Right hindlimb (tissue), 1 donor: ENCODE measurements at places on chromosomes 3 and 15.
A peak's percentile ranks its signal among the peaks of the same experiment; 100 is the strongest.

GRCh38 chr15:85554852-85555521 is 174.6 kb downstream of the AKAP13 start:
- DNase-seq: no peak

DNA sequence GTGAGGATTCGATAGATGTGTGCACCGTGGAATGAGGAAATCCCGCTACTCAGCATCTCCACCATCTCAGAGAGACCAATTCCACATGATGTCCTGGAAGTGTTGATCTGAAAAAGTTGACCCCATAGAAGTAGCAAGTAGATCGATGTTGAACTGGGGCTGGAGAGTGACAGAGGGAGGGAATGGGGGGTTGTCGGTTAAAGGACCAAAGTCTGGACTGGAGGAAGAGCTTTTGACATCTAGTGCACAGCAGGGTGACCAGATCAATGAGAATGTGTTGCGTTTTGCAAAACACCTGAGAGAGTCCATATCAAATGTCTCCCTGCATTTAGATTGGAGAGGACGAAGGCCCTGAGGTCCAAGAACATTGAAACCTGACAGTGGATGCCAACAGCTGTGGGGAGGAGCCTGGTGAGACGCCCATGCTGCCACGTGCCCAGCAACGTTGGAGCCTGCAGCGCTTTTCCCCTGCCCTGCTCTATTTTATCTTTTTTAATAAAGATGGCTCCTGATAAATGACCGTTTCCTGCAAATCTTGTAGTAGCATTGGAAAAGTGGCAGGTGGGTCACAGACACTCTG is 30.1 kb upstream of the RPL32 start:
- DNase-seq: no peak

DNA sequence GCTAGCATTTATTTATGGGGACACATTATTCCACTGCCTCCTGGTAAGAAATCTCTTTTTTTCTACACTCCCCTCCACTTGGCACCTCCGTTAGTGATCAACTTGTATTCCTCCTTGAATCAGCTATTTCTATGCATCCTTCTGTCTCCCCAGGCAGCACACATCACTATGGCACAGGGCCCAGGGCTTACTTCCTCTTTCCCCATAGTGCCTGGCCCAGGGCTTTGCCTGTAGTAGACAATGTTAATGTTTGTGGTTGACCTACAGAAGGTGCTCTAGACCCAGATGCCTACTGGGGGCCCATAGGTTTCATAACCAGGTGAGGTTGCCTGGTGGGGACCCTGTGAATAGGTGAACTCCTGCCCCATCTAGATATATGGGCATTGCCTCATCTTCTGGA is 44.9 kb downstream of the EPHB1 start:
- no peak for DNase-seq

DNA sequence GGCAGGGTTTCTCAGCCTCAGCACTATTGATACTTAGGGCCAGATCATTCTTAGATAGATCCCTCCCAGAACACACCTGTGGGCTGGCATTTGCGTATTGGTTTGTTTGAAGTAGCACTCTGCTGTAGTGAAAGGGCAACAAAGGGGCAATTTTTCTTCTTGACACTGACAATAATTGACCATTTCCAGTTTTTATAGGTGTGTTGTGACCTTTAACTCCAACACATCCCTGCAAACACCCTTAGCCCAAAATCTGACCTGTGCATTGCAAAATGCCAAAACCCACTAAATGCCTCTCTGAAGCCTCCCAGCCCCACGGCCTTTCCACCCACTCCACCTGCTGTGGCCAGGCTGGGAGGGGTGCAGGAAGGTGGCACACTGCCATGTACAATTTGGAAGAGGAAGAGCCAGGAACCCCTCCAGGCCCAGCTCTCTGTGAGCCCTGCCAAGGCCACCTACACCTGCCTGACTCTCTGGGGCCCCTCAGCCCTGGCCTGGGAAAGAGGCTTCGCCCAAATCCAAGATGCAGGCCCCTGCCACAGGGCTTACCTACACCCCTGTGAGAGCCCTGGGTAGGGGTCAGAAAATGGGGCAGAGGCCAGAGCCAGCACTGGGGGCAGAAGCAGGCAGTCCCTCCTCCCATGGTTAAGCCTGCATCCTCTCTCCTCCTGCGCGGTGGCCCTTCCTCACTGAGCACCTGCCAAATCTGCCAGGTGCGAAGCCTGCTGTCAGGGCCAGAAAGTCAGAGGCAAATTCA is 9.6 kb upstream of the CYP11A1 start:
- no peak for DNase-seq

DNA sequence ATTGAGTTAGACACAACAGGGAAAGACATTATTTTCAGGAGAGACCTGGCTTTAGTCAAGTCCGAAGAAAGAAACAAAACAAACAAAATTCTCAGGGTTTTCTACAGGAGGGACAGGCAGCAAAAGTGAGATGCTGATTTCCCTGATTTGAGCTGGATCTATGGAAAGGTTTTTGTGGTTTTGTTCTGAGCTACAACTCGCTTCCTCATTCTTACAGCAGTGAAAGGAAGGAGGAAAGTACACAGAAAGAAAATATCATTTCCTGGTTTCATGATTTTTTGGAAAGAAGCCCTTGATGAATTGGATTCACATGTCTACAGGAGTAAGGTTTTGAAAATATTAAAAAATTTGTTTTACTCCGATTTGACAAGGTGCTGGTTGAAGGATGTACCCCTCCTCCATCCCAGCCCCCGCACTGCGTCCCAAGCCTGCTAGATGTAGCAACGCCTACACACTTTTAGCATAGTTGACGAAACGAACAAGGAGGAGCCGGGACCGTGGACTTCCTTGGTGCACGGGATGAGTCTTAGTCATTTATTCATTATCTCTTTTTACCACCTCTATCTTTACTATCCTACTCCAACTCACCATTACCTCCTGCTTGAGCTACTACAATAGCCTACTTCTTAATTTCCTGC is 10.8 kb downstream of the PRICKLE2 start:
- DNase-seq: peak; percentile 58

- DNase-seq: no peak
These were observed 351.2 kb upstream of the SGO1 start for GRCh38 chr3:20537234-20537633.

- DNase-seq: no peak
These were observed 27.6 kb downstream of the NEK4 start for GRCh38 chr3:52743152-52743551.

- DNase-seq: no peak
These were observed 95.7 kb downstream of the ANO10 start for GRCh38 chr3:43525941-43526607.

- DNase-seq: no peak
These were observed 25.0 kb downstream of the SRGAP3 start for GRCh38 chr3:9224490-9224889.

DNA sequence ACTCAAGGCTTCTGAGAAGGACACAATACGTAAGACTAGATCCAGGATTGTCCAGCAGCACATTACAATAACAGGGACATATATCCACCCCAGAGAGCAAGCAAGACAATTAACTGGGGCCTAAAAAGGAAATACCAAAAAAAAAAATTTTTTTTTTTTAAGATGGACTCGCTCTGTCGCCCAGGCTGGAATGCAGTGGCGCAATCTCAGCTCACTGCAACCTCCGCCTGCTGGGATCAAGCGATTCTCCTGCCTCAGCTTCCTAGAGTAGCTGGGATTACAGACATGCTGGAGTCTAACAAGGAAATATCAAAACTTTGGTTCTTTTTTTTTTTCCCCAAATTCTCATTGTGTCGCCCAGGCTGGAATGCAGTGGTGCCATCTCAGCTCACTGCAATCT is 28.8 kb upstream of the IMPDH2 start:
- no peak for DNase-seq

DNA sequence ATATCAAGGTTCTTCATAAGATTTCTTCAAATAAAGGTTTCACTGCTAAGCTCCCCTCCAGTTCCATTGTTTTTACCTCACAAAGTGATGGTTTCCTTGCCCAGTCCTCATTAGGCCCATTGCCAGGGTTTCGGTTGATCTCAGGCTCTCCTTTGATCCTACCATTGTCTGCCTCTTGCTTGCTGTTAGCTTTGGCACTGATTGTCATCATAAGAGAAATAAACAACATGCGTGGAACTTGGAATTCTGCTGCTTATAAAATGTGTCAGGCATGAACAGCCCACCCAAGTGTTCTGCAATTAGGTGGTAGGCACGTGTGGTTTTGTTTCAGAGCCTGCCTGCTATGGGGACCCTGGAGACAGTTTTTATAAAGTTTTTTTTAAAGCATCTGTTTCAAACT is 107.6 kb upstream of the BFSP2 start:
- DNase-seq: no peak

GRCh38 chr3:49718858-49719213 is 648 bp downstream of the AMIGO3 start:
- peak; percentile 44 for DNase-seq

DNA sequence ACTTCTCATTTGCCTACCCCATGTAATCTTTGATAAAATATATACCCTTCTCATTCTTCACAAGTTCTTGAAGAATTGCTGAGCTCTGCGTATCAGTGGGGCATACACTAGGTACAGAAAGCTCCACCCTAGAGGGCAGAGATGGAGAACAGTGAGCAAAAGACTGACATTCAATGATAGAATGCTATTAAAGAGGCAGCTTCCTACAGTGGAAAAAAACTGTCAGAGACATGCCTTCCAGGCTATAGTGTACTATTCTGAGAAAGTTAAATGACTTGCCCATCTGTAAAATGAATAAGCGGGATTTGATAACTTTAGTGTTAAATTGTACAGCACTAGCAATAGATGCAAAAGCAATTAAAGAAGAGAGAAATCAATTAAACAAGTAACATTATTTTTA is 172.8 kb downstream of the SUCNR1 start:
- DNase-seq: no peak

DNA sequence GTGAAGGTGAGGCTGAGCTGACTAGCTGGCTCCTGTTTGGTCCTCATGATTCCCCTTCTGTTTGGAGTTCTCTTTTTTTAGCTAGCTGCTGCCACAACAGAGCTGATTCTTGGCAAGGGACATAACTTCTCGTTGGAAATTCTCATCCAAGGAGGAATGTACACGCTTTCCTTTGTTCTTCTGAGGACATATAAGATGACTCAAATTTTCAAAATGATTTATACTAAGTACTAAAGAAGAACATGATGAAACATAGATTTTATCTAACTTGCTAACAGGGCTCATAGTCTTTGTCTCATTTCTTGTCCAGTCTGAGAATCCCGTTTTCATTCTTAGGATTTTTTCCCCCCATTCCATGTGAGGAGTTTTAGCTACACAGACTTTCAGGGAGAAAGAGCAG is 2.9 kb upstream of the TFG start:
- no peak for DNase-seq

GRCh38 chr3:193614430-193614829 is 21.4 kb downstream of the OPA1 start:
- DNase-seq: no peak

GRCh38 chr3:86180696-86181095 is 810.3 kb downstream of the VGLL3 start:
- DNase-seq: no peak

DNA sequence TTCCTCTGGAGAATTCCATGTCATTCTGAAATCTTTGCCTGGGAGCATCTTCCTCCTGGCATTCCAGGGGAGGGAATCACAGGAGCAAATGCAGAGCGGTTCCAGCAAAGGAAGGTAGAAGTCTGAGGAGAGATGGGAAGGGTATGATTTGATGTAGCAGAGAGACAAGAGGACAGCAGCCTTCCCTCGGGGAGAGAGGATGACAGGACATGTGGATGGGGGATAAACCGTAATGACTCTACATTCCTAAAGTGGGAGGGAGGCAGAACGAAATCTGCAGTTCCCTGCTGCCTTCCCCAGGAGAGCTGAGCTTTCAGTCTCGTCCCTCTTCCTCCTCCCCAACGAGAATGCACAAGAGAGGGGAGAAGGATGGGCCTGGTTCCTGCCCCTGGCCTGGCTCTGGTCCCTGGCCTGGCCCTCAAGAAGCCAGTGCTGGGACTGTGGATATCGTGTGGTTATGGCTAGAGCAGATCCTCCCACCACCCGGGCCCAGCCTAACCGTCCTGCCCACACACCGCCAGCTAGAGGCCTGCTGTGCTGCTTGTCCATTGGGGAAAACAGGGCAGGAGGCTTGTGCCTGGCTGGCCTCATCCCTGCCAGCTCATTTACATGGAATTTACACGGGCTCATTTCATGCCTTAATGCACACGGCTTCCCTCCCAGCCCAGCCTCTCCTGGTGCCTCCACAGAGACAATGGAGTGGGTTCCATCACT is 26.6 kb downstream of the SEMA7A start:
- peak; percentile 66 for DNase-seq

DNA sequence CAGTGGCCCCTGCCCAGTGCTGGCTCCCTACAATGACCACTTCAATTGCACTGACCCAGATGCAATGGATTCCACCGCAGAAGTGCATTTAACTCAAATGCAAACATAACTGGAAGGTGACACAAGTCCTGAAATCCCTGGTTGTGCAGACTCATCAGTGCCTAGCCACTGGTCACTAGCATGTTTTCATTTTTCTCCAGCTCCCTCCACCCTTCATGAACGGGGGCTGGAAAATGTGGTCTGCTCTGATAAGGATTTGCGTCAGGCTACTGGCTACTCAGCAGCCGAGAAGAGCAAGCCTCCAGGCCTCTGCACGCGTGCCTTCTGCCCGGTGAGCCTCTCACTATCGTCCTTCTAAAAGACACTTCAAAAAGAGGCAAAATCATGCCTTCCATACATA is 27.4 kb upstream of the FURIN start:
- DNase-seq: no peak

GRCh38 chr3:38655708-38656300 is 6.3 kb upstream of the SCN5A start:
- peak; percentile 33 for DNase-seq

GRCh38 chr15:41423979-41424659 is 7.2 kb downstream of the RTF1 start:
- no peak for DNase-seq

DNA sequence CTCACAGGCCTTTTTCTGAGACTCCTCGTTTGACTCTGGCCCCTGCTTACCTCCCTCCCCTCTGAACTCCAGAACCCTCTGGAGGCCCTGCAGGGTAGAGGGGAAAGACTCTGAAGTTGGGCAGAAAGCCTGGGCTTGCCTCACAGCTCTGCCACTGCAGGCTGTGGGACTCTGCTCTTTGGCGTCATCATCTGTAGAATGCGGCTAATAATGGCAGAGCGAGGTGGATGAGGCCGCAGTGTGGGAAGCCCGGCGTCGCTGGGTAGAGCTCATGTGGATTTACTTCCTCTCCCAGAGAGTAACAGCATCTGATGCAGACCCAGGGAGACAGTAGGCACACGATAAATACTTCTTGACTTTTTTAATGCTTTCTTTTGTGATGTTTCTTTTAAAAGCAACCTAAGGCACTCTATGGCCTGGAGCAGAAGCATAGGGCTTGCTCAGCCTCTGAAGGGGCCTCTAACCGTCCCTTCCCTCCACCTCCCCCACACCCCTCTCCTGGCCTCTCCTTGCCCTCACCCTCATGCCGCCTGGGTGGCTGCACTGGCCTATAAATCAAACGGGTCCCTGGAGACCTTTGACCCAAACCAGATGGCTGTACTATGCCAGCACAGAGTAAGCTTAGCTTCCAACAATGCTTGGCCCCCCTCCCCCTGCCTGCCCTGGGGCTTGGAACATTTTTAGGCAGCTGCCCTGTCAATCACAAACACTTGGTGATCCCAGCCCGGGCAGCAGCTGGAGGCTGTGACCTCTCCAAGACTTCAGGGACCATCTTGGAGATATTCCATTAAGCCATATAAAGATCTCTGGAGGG is 32.9 kb downstream of the SPSB4 start:
- peak; percentile 88 for DNase-seq
